Fibroblast of skin of back (primary cell): ENCODE measurements at places on chromosomes 6 and 20.

DNA sequence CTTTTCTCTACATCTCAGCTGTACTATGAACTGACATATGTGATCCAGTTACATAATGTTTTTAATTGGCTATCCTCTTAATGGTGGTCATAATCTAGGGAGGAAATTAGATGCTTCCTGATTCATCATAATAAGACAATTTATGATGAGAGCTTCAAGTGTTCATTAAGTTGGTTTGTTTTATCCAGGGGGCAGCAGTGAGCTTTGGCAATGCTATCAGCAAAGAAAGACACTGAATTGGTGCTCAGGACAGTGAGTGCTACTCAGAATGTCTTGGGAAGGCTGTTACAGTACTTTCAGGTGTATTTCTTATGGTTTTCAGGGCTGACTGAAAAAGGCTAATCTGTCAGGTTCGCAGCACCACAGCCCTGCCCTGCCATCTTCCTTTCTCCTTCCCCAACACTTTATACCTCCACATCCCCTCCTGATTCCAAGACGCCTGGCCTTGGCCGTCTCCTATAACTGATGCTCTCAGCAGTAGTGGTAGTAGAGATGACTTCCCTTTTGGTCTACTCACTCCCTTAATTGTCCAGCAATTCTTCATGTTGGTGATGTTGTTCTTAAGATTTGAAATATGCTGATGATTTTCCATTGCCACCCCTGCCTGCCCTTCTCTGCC is 67.0 kb upstream of the TNFAIP3 start:
- DNase-seq, result peak; percentile 55

GRCh38 chr6:35506536-35506935 is 6.2 kb downstream of the TULP1 start:
- DNase-seq, result no peak

DNA sequence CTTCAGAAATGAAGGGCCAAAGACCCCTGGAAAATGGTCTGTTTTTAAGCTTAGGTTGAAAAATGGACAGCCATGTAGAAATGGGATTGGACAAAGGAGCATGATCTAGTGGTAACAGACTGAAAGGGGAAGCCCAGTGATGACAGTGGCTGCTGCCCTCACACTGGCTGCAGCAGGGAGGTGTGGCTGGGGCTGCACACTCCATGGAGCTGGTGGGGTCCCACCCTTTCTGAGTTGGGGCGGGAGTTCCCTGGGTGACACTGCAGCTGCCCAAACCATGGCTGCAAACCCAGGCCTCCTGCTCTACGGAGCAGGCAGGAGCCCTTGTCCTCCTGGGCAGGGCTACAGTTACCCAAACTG is 8.5 kb upstream of the PACSIN1 start:
- no peak for DNase-seq

DNA sequence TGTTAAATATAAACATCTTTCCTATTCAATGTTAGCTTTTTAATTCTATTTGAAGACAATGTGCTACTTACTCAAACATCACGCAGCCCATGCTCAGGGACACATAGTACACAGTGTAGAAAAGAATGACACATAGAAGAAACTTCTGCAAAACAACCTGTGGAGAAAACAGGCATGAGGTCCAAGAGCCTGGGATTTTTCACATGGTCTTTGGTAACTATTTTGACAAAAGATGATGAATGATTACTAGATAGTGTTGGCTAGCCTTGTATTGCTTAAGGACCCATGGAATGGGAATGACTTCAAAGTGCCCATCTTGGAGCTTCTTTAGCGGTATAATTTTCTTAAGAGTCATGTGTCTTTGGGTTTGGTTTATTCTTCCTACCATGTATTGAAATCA is 15.4 kb downstream of the TMEM244 start:
- no peak for DNase-seq

GRCh38 chr6:52390361-52390727 is 28.4 kb downstream of the PAQR8 start:
- DNase-seq, result peak; percentile 60

DNA sequence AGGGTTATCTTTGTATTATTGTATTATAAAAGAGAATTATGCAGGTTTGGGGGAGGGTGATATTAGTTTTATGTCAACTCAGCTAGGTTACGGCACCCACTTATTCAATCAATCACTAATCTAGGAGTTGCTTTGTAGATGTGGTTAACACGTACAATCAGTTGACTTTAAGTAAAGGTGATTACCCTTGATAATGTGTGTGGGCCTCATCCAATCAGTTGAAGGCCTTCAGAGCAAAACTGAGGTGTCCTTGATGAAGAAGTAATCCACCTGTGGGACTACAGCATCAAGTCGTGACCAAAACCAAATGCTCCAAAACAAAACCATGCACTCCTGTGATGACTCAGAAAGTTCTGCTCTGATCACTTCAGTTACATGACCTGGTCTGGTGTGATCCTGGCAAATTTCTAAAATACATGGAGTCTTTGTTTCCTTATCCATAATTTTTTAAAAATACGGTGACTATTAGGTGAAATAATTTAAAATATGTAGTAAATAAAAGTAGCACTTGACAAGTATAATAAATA is 114.1 kb downstream of the IYD start:
- DNase-seq, result no peak

DNA sequence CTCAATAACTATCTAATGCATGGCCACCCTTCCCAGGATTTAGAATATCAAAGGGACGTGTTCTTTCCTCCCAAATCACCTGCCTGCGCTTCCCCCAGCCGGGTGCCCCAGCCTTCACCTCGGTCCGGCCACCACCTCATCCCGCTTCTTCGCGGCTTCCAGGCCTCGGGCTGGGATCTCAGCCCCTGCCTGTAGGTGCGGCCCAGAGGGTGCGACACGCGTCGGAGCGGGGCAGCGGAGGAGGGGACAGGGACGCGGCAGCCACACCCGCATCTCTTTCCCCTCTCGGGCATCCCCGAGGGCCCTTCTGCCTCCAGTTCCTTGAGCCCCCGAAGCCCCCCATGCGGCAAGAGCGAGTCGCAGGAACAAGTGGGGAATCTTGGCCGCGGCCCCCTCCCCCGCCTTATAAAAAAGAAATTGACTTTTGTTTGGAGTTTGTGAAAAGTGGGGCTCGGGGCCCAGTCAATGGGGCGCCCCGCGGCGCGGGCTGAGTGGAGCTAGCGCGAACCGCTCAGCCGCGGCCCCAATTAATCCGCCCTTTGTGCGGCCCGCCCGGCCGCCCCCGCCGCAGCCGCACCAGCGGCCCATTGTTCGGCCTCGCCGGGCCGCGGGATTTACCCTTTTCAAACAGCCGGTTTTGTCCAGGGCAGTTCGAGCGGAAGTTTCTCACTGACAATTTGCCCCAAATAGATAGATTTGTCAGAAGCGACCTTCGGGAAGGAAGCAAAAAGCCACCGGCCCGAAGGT is 8.4 kb upstream of the NR2E1 start:
- DNase-seq, result no peak

DNA sequence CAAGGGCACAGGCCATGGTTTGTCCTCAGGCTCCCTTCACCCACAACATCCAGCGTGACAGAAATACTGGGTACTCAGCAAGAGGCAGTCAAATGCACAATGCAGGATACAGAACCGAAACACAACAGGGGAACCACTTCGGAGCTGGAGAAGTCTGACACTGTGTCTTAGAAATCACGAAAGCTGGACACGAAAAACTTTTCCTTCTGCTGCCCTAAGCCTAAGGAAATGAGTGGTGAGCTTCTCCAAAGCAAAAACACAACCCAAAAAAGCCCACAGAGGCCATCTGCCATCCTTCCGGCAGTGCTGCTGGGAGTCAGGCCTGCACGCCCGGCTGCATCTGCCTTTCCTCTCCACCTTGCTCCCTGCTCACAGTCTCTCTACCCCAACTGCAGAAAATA is 106.3 kb downstream of the SLC23A2 start:
- no peak for DNase-seq

DNA sequence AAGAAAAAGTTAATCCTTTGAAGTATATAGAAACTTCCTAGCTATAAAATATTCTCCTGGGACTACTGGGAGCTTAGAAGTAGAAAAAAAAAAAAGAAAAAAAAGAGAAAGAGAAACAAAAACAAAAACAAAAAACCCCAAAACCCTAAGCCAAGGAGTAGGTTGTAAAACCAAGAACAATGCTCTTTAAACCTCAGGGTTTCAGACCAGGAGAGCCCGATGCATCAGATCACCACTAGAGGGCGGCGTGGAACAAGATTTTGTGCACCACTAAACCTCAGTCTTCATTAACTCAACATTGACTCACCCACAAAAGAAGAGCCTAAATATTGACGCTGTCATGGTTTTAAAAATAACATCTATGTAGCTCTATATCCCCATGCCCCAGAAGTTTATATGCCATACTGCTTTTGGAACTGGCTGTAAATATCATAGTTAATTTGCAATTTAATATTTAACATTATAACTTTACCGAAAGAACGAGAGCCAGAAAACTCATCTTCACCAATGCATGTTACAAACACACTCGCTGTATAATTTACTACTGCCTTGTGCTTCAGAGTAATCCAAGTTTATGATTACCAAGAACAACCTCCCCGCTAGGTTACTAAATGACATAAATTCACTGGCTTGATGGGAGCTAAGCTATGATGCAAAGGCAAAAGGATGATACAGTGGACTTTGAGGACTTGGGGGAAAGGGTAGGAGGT is 19.2 kb downstream of the MCUR1 start:
- DNase-seq, result peak; percentile 82

DNA sequence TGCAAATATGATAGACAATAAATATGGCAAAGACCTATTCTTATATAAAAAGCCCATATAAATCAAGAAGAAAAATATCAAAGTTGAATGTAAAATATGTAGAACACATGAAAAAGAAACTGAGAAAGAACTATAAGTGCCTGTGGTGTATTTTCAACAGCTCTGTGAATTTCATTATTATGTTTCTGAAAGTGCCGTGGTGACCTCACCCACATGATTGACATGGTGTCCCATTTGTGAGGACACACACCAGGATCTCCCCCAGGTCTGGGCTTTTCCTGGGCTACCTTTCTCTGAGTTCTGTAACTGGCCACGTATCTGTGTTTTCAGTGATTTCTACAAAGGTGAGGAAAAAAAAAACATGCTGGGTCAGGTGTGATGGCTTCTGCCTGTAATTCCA is 86.7 kb downstream of the BMP6 start:
- DNase-seq, result no peak

DNA sequence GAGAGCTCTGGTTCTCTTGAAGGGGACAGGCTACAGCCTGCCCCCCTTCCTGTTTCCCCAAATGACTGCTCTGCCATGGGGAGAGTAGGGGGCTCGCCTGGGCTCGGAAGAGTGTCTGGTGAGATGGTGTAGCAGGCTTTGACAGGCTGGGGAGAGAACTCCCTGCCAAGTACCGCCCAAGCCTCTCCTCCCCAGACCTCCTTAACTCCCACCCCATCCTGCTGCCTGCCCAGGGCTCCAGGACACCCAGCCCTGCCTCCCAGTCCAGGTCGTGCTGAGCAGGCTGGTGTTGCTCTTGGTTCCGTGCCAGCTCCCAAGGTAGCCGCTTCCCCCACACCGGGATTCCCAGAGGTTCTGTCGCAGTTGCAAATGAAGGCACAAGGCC is 9.8 kb downstream of the VEGFA start:
- no peak for DNase-seq

GRCh38 chr6:42297661-42298060 is 80.0 kb upstream of the MRPS10 start:
- no peak for DNase-seq

DNA sequence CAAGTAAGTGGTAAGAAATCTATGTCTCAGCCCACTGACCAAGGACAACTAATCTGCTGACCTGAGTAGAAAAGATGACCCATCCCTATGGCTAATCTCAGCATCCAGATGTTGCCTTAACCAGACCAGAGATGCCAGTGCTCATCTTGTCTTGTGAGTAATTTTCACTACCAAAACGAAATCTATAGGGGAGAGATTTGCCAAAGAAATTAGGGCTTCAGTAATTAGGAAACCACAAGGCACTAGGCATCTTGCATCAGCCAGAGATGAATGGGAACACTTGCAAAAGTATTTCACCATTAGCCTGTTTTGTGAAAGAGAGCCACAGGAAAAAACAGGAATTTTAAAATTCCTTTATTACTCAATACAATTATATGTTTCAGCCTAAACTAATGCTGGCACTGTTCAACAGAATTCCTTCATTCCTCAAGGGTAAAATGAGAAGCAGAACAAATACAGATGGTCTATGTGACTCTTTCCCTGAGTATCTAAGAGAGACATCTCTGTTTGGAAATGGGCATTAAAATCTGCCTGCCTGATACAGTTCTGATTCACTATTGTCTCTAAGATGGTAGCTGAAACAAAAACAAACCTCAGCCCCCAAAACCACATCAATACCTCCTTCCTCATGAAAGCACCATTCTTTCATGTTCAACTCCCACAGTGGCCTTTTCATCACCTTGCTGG is 87.8 kb downstream of the GMDS start:
- peak; percentile 89 for DNase-seq

DNA sequence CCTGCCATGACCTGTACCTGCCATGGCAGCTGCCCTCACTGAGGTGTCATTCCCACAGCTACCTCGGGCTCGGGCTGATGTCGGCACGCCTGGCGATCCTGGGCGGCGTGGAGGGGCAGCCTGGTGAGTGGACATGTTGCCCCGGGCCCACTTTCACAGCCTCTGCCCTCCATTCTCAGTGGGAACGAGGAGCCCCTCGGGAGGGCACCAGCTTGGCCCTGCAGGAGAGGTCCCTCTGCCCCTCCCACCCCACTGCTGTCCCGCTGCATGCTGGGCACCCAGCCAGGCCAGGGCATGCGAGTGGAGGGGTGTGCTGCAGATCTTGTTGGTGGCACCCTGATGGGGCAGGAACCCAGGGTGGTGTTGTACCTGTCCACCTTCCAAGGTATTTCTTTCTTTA is 23.0 kb downstream of the ENTPD6 start:
- DNase-seq, result no peak

GRCh38 chr20:46324960-46325703 is 16.8 kb upstream of the CDH22 start:
- peak; percentile 6 for DNase-seq

DNA sequence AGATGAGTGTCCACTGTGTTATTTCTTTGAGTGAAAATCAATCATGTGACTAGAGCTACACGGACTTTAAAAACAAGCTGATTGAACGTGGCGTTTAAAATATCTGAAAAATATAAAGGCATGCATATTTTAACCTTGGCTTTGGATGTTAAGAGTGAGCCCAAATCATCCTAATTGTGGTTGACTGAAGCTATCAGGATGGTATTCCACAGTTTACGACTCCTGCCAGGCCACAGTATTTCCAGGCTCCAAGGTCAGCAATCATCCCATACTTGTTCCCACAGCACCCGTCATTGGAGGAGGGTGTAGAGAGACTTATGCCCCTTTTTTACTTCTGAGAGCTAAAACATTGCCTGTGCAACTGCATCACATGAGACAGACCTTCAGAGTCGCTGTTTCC is 43.2 kb upstream of the TMX4 start:
- no peak for DNase-seq

- peak; percentile 59 for DNase-seq
Observed at GRCh38 chr6:159110013-159110412, 59.2 kb upstream of the FNDC1 start.

GRCh38 chr20:21265261-21266190 is 37.6 kb upstream of the XRN2 start:
- DNase-seq, result no peak
